ENCODE measurements at places on chromosomes 7 and 10.

GRCh38 chr7:4267341-4268039 lies 414.6 kb upstream of the FOXK1 start:
- DNase-seq, result no peak

- DNase-seq, result no peak
These were observed 292.4 kb upstream of the NPSR1 start for GRCh38 chr7:34365611-34366010.

- no peak for DNase-seq
These were observed 244.2 kb upstream of the YAE1 start for GRCh38 chr7:39321909-39322498.

GRCh38 chr7:114487174-114487573 lies 72.6 kb downstream of the FOXP2 start:
- no peak for DNase-seq

DNA sequence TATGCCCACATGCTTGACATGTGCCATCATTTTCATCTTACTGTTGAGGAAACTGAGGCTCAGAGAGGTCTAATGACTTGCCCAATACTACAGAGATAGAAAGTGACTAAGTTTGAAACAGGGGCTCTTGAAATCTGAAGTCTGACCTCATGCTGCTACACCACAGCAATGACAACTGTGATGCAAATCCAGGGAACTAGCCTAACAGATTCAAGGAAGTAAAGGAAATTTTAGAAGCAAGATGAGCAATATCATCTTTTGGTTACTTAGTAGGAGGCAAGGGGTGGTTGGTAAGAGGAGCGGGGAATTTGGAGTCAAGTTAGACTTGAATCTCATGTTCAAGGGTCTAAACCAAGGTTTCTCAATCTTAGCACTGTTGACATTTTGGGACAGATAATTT lies 26.3 kb upstream of the OSBPL3 start:
- DNase-seq, result no peak

GRCh38 chr10:94631077-94631875 lies 52.3 kb upstream of the CYP2C18 start:
- no peak for DNase-seq

DNA sequence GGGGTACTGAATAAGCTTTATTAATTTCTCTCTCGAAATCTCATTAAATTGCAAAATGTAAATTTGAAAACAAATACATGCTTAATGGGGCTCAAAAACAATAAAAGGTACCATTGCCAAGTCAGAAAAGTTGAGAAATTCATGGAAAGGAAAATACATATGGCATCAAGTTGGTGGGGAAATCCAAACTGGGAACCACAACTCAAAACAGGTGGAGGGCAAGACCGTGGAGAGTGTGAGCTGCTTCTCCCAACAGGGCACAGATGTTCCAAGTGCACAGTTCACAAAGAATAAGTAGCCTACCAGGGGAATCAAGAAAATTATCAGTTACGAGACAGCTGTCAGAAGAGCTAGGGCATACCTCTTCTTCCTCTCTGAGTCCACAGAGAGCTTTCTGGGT lies 26.6 kb downstream of the MKX start:
- DNase-seq, result no peak

- no peak for DNase-seq
These were observed 72.3 kb upstream of the FAM13C start for GRCh38 chr10:59434463-59435321.

GRCh38 chr10:120400601-120401000 lies 56.4 kb upstream of the PLPP4 start:
- no peak for DNase-seq

GRCh38 chr10:118594392-118595063 lies 920 bp downstream of the PRLHR start:
- peak; percentile 56 for DNase-seq

DNA sequence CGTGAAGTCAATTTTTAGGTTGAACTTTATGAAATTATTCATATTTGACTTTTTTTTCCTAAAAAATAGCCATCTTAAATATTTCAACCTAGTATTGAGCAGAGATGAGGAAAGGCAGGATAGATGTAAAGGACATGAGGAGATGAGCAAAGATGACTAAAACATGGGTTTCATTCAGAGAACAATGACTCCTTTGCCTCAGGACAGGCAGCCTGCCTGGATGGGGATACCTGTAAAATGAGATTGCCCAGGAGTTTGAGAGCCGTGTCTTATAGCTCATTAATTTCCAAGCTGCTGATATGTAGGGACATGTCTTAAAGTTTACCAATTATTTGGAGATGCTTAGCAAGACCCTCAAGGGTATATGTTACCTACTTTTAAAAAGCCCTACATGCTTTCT lies 243.8 kb upstream of the MDFIC start:
- DNase-seq, result no peak

DNA sequence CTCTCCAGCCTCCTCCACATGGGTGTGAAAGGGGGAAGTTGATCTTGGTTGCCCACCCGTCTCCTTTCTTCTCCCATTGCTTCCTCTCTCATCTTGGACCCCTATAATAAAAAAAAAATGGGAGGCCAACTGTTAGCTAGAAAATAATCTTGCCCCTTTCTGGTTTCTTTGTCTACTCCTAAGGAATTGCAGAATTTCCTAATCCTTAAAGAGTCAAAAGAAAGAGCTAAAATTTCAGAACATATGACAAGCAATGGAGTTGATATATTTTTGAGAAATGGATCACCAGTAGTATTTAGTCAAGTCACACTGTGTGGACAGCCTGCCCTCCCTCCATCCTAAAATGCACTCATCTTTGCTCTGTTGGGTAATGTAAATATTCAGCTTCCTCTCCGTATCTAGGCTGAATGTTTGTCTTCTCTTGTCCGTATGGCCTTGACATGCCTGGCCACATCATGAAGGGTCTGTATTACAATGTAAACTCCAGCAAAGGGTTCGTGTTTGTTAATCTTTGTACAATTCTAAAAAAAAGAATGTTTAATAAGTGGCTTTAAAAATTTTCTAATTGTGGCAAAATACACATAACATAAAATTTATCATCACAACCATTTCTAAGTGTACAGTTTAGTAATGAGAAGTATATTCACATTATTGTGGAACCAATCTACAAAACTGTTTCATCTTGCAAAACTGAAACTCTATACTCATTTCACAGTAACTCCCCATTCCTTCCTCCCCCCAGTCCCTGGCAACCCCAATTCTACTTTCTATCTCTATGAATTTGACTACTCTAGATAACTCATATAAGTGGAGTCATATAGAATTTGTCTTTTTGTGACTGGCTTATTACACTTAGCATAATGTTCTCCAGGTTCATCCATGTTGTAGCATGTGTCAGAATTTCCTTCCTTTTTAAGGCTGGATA lies 71.5 kb downstream of the ZNF92 start:
- DNase-seq, result no peak

DNA sequence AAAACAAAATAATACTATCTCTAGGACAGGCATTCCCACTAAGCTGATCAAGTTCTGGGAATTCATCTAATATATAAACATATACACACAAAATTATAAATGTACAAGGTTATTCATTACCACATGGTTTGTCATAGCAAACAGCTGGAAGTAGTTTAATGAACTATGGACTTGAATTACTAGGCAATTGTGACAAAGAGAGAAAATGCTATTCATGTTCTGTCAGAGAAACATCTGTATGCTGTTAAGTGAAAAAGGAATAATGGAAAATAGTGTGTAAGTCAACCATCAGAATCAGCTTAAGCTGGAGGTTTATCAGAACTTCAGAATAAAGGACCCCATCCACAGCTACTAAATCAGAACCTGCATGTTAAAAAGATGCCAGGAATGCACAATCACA lies 2.8 kb downstream of the ZNF248 start:
- no peak for DNase-seq

GRCh38 chr7:37988721-37989650 lies 68.5 kb downstream of the EPDR1 start:
- DNase-seq, result no peak
